Spleen (tissue), 13 donors: ENCODE measurements at places on chromosomes 4 and X. TPM values are rescaled to one million over a fixed set of nuclear protein-coding genes. Genes with fewer than 3 reads are reported as not detected.
A peak's percentile ranks its signal among the peaks of the same experiment; 100 is the strongest.

DNA sequence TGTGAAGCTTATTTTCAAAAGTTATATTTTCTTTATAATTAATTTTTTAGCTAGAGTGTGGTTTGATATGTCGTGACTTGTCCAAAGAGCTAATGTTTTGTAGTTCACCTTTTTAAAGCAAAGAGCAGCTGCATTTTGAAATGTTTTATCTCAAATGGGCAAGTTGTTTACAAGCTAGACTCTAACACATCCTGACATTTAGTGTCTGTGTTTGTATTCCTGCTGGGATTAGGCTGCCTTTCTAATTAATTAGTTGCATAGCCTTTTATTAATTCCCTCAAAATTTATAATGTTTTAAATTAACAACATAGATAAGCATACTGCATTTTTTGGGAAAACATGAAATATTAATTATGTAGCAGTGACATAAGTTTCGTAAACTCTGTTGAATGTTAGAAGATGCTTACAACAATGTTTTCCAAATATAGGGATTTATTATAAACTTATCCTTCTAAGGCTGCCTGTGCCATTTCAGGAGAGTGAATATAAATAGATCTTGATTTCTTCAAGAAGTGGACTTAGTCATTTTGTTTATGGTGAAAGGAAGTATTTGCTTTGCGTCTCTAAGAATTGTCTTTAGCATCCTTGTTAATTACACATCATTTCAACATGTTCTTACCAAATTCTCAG lies 37.7 kb upstream of the NUDT6 start:
- H3K4me1 ChIP-seq, result no peaks in the 10 kb centered on the region
- no peak overlapping the region for H3K27ac ChIP-seq
- H3K36me3 ChIP-seq, result peaks cover 15% of the 10 kb centered on the region

GRCh38 chr4:127174616-127175015 lies 458.1 kb upstream of the INTU start:
- no peaks in the 10 kb centered on the region for H3K4me1 ChIP-seq
- DNase-seq, result no peak
- no peak overlapping the region for H3K4me3 ChIP-seq
- no peak overlapping the region for H3K27ac ChIP-seq
- H3K27me3 ChIP-seq, result no peaks in the 10 kb centered on the region
- H3K36me3 ChIP-seq, result no peaks in the 10 kb centered on the region

DNA sequence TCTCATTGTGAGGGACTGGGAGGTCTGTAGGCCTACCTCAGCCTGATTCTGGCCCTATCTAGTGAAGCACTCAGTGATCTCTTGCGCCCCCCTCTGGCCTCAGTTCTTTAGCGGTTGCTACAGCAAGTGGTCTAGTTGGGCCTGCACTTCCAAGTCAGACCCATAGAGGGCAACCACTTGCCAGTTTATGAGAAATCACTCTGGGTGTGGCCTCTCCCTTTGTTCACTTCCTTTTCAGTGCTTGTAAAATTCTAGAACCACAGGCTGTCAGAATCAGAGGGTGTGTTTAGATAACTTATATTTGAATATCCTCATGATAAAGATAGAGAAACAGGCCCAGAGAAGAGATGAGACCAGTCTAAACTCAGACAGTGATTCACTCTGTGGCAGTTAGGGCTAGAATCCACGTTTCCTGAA lies 60.9 kb upstream of the LAS1L start:
- peak overlapping the region; percentile 30 for H3K4me3 ChIP-seq
- peak overlapping the region; percentile 87 for H3K27ac ChIP-seq
- H3K4me1 ChIP-seq, result peaks cover 35% of the 10 kb centered on the region
- no peaks in the 10 kb centered on the region for H3K27me3 ChIP-seq
- H3K36me3 ChIP-seq, result no peaks in the 10 kb centered on the region

- no peaks in the 10 kb centered on the region for H3K36me3 ChIP-seq
- no peaks in the 10 kb centered on the region for H3K4me1 ChIP-seq
- DNase-seq, result no peak
- H3K27ac ChIP-seq, result no peak overlapping the region
- no peaks in the 10 kb centered on the region for H3K27me3 ChIP-seq
- H3K4me3 ChIP-seq, result no peak overlapping the region
Observed at GRCh38 chrX:9874483-9874882, 88.3 kb downstream of the SHROOM2 start.

The MED28 gene
- 60.7 TPM for total RNA-seq

The WDR44 gene
- 14.4 TPM for total RNA-seq
